Kidney epithelial cell (primary cell): ENCODE measurements at places on chromosomes 1 and 21.
A peak's percentile ranks its signal among the peaks of the same experiment; 100 is the strongest.

GRCh38 chr1:205626216-205626615 is 5.6 kb downstream of the ELK4 start:
- DNase-seq: no peak

GRCh38 chr1:116933606-116934515 is 24.1 kb downstream of the PTGFRN start:
- DNase-seq: no peak

- DNase-seq: no peak
These were observed 121.1 kb upstream of the SYT6 start for GRCh38 chr1:114274621-114275317.

- no peak for DNase-seq
These were observed 9.2 kb upstream of the ERRFI1 start for GRCh38 chr1:8035289-8035688.

DNA sequence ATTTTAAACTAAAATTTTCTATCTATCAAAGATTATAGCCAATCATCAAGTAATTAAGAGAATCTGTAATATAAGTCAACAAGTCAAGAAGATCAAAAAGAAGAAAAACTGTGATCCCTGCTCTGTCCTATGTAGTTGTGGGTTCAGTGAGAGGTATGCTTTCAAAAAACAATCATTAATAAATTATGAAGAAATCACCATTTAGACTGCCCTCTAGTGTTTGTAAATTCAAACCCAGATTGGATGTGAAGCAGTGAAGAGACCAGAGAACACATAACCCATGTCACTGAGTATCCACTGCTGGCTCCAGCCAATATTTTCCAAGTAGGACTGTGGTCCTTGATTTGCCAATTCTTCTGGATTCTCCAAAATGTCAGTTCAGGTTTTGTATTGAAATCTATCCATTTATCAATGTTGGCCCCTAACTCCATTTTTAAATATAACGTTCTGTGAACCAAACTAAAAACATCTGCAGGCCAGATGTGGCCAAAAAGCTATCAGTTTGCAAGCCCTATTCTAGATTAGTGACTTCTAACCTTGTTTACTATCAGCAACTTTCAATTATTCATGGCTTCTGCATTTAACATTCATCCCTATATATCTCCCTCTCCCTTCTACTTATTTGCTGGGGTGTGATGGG is 467.5 kb upstream of the CXADR start:
- no peak for DNase-seq

DNA sequence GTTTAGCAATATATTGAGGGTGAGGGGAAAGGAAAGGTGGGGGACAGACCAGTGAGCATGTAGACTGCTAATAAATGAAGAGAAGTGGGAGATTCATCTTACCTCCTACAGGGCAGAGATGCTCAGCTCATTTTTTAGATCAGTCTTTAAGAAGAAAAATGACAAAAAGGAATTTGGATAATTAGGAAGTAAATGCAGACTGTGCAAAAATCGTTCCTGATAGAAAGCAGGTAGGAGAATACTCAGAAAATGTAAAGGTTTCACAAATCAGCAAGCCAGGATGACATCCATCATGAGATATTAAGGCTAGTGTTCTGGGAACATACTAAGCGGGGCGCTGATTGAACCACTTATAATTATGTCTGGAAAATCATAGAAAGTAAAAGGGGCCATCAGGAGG is 106.3 kb downstream of the RNF220 start:
- no peak for DNase-seq

DNA sequence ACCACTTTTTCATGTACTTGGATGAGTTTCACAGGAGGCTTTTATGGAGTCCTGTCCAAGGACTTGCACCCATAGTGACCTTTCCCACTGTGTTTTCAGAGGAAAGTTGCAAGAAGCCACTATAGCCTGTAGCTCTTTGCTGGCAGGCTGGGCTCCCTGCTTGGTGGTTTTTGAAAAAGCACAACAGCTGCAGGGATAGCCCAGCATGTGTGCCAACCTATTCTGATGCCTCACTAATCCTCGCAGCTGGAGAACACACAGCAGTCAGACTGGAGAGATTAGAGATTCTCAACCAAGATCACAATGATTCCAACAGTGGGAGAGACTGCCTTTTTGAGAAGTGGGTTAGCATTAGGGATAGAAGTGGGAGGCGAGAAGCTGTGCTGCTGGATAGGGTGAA is 24.1 kb upstream of the ARHGEF11 start:
- no peak for DNase-seq

DNA sequence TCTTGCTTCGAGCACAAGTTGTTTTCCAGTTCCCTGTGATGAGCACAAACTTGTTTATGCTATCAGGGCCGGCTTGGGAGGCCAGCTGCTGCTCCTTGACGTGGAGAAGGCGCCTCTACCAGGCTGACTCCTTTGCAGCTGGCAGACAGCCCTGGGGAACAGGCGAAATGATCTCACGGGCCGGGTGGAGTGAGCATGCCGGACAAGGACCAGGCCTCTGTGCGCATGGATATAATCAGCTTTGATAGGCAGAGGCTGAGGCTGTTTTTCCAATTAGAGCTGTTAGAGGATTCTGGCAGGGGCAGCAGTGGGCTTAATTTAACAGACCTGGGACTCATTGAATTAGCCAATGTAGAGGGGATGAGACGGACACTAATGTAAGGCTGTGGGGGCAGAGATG is 38.9 kb downstream of the FAM163A start:
- no peak for DNase-seq

- DNase-seq: peak; percentile 31
These were observed 322.8 kb downstream of the SPATA17 start for GRCh38 chr1:217953922-217954321.

GRCh38 chr1:41670217-41670957 is 185.9 kb upstream of the EDN2 start:
- no peak for DNase-seq

DNA sequence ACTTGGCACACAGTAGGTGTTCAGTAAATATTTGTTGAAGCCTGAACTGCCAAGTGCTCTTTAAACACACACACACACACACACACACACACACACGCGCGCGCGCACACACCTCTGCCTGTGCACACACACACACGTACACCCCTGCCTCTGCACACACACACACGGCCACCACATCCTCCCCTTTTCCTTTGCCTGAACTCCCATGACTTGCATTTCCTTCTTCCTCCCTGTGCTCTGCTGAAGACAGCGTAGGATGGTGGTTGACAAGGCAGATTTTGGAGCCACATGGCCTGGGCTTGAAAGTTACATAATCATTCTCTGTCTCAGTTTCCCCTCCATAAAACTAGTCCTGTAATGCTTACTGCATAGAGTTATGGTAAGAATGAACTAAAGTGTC is 712.3 kb downstream of the PTPRU start:
- no peak for DNase-seq

- DNase-seq: peak; percentile 7
These were observed 82.3 kb downstream of the CYYR1 start for GRCh38 chr21:26490771-26491170.

- DNase-seq: no peak
These were observed 34.1 kb upstream of the DIP2A start for GRCh38 chr21:46424621-46425020.

DNA sequence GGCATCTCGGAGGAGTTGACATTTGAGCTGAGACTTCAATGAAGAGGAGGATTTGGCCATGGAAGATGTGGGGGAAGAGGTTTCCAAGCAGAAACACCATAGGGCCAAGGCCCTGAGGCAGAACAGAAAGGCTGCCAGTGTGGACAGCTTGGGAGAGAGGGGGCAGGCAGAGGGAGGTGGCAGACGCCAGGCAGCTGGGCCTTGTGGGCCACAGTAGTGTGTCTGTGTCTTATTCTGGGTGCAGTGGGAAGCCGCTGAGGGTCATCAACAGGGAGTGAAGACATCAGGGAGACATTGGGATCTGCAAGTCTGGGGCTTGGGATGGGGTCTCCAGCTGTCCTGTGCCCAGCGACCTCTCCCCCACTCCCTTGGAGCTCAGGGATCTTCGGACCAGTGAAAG is 96.8 kb downstream of the LACTBL1 start:
- DNase-seq: no peak

- DNase-seq: no peak
These were observed 802 bp downstream of the CYP4X1 start for GRCh38 chr1:47024141-47024801.

DNA sequence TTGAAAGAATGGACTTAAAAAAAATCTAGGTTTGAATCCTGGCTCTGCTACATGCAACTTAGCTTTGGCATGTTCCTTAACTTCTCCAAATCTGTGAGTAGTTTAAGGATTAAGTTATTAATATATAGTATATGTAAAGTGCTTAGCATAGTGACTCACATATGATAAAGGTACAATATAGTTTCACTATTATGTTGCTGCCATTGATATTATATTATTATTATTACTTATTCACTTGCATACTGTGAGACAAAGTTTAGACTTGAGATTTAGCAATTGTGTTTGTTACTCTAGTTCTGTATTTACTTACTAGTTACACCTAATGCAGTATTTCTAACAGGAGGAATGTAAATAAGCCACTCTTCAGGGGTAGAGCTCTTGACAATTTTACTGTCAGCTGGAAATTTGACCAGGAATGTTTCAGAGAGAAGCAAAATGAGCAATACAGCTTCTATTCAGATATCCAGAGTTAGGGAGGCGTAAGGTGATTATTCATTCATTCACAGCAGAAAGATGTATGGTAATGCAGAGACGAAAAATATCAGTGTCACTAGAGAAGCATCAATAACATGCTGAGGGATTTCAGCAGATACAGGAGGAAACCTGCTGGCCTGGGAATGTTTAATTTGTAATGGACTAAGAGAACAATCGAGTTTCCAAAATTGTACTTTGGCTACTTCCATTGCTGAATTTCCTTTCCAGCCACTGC is 25.5 kb downstream of the RGS7 start:
- no peak for DNase-seq

DNA sequence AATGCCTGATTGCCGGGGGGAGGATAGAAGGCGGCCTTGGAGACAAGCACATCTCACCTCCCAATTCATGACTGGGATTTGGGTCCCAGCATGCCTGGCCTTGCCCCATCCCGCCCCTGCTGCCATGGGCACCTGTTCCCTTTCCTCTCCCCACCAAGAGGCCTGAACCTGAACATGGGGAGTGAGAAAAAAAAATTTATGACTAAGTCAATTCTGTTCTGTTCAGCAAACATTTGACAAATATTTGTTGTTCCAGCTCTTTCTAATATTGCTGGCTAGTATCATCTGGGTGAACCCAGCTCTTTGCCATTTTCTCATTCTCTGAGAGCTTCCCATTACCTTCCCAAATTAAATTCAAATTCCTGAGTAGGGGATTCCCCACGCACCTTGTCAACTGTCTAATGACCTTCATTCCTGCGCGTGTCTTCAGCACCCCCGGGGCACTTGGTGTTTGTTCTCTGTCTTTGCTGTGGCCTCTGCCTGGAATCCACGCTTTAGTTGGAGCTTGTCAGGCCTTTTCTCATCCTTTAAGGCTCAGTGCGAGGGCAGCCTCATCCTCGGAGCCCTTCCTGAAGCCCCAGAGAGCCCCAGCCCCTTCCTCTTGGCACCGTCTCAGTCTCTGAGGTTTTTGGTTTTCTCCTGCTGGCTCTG is 42.8 kb downstream of the ARHGEF10L start:
- no peak for DNase-seq

DNA sequence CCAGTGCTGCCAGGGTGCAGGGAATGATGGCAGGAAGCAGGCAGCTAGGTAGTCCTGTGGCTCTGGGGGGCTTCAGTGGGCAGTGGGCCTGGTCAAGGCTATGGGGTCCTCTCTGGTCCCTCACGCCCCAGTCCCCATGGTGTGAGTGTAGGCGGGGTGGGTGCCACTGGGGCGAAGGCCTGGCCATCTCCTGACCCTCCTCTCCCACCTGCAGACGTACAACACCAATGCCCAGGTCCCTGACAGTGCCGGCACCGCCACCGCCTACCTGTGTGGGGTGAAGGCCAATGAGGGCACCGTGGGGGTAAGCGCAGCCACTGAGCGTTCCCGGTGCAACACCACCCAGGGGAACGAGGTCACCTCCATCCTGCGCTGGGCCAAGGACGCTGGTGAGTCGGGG is 53.7 kb downstream of the ALPL start:
- DNase-seq: no peak

- no peak for DNase-seq
These were observed 6.8 kb upstream of the PDZK1IP1 start for GRCh38 chr1:47196622-47197021.

DNA sequence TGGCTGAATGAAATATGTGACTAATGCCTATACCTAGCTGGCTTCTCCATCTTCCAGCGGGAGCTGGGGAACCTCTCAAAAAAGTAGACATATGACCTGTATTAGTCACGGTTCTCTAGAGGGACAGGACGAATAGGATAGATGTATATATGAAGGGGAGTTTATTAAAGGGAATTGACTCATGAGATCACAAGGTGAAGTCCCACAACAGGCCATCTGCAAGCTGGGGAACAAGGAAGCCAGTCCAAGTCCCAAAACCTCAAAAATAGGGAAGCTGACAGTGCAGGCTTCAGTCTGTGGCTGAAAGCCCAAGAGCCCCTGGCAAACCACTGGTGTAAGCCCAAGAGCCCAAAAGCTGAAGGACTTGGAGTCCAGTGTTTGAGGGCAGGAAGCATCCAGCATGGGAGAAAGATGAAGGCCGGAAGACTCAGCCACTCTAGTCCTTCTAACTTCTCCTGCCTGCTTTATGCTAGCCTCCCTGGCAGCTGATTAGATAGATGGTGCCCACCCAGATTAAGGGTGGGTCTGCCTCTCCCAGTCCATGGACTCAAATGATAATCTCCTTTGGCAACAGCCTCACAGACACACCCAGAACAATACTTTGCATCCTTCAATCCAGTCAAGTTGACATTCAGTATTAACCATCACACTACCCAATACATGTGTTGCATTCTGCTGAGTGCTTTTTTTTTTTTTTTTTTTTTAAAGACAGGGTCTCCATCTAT is 19.6 kb downstream of the OLIG1 start:
- DNase-seq: no peak

DNA sequence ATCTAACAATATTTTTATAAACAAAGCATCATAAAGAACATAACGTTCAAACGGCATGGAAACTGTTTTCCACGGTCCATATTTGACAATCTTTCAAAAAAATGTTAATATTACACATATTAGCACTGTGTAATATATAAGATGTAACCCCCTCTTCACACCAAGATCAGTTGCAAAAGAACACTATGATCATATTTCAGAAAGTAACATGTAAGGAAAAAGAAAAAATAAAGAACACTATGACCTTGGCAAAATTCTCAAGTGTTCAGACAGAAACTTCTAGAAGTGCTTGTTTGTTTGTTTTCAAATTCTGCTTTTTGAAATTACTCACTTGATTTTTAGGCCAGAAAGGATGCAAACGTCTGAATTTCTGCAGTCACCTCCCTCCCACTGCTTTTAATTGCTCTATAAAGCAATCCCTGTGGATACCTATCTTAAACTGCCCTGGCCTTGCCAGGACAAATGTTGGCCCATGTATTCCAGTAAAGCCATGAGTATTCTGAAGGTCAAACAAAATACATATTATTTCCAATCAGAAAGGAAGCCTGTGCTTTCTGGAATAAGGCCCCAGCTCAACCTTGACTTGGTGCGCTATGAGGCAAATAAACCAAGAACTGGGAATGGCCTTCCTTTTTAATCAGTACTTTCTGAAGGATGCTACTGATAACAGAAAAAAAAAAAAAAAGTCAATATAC is 68.6 kb downstream of the TGFBR3 start:
- no peak for DNase-seq

- DNase-seq: no peak
These were observed 141.2 kb downstream of the FGGY start for GRCh38 chr1:59438058-59438560.
